ENCODE measurements at places on chromosomes 6 and 20.

GRCh38 chr6:155120034-155120433, 124.9 kb downstream of the TIAM2 start:
- no peak for DNase-seq

GRCh38 chr6:1602049-1602713, 7.5 kb upstream of the FOXC1 start:
- DNase-seq, result no peak

GRCh38 chr6:4565301-4566250, 210.6 kb upstream of the CDYL start:
- no peak for DNase-seq

DNA sequence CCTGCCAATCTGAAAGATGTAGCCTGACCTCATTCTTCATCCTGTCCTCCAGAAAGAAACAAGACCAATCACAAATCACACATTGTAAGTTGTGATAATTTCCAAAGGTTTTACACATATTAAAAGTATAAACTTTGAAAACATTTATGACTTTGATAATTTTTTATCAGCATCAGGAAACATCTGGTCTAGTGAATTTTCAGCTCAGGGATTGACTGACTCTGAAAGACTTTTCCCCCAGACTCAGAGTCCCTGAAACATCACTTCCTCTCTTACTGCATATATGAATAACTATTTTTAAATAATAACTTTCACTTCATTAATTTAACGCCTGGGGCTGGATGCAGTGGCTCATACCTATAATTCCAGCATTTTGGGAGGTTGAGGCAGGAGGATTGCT, 48.5 kb upstream of the SSTR4 start:
- no peak for DNase-seq

GRCh38 chr6:169898788-169899480, 147.5 kb downstream of the ERMARD start:
- no peak for DNase-seq

DNA sequence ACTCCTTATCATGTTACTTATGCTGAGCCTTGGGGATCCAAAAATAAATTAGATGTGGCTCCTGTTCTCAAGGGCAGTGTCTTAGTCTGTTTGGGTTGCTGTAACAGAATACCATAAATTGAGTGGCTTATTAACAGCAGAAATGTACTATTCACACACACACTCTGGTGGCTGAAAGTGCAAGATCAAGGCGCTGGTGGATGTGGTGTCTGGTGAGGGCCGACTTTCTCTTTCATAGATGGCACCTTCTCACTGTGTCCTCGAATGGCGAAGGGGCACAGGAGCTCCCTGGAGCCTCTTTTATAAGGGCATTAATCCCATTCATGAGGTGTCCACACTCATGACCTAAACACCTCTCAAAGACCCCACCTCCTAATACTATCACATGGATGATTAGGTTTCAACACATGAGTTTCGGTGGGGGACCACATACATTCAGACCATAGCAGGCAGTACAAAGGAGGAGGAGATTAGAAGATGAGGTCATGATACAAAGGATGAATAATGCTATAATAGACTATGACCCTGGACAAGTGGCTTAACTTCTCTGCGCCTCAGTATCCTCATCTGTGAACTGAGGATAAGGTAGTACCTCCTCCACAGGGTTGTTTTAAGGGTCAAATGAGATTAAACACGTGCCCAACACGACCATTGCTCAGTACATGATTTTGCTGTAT, 34.1 kb downstream of the RPP40 start:
- no peak for DNase-seq

DNA sequence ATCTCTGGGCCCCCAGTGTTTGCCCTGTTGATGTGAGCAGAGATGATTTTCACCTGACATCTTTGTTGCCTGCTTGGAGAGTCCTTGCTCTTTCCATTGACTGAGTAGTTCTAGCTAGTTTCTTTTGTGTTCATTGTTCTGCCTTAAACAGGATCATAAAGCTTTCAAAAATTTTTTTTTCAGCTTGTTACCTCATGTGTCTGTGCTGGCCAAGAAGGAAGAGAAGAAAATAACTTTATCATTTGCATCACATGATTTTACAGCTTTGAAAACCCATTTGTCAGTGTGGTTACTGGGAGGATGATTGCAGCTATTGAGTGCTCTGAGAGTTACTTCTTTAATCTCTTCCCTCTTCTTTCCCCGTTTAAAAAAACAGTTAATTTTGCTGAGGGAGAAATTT, 16.0 kb downstream of the FOXO3 start:
- DNase-seq, result no peak

All from stimulated activated CD4-positive, alpha-beta T cell treated with anti-CD3 and anti-CD28 coated beads, Interleukin-1b, Interleukin-23, amount 100 ng/mL, for 48 hours (primary cell).